ENCODE measurements at places on chromosomes 5 and 9.

- no peaks in the 10 kb centered on the region for H3K4me1 ChIP-seq
- H3K27me3 ChIP-seq: no peaks in the 10 kb centered on the region
- DNase-seq: no peak
- H3K27ac ChIP-seq: no peak overlapping the region
- H3K36me3 ChIP-seq: no peaks in the 10 kb centered on the region
- no peak overlapping the region for H3K4me3 ChIP-seq
Measured at GRCh38 chr9:3733039-3733408, 207.2 kb upstream of the RFX3 start.

GRCh38 chr9:100277166-100277979 is 75.4 kb downstream of the TEX10 start:
- H3K27ac ChIP-seq: no peak overlapping the region
- H3K36me3 ChIP-seq: no peaks in the 10 kb centered on the region
- no peak for DNase-seq
- H3K27me3 ChIP-seq: no peaks in the 10 kb centered on the region
- H3K4me3 ChIP-seq: no peak overlapping the region

DNA sequence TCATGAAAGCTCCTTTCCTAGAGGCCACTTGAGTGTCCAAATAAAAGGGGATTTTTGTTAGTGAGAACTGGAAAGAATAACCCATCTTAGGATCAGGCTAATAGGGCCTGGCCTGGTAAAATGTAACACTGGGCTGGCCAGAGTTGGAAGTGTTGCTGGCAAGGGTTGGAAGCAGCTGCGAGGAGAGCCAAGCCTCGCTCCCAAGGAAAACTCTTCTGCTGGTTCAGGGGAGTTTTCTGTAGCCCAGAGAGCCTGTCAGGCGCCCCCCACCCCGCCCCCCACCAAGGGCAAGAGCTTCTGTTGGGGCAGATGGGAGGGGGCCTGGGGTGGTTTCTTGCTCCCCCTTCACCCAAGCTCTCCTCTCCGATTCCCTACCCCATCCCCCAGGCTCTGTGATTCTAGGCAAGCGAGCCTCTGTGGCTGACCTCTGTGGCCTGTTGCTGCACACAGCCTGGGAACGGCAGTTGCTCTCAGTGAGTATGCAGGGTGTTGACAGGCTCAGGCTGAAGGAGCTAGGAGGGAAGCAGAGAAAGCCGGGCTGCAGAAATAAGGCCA is 547.8 kb downstream of the CCDC171 start:
- H3K27ac ChIP-seq: no peak overlapping the region
- DNase-seq: no peak
- H3K4me1 ChIP-seq: no peaks in the 10 kb centered on the region
- H3K36me3 ChIP-seq: no peaks in the 10 kb centered on the region
- H3K27me3 ChIP-seq: no peaks in the 10 kb centered on the region
- H3K4me3 ChIP-seq: no peak overlapping the region

- H3K4me1 ChIP-seq: no peaks in the 10 kb centered on the region
- H3K27me3 ChIP-seq: peaks cover 3% of the 10 kb centered on the region
- no peak overlapping the region for H3K4me3 ChIP-seq
- no peak overlapping the region for H3K27ac ChIP-seq
Measured at GRCh38 chr5:137478043-137478442, 21.1 kb downstream of the SPOCK1 start.

GRCh38 chr9:111148052-111149017 is 110.1 kb upstream of the LPAR1 start:
- H3K27me3 ChIP-seq: no peaks in the 10 kb centered on the region
- no peak overlapping the region for H3K4me3 ChIP-seq
- no peak overlapping the region for H3K27ac ChIP-seq
- no peaks in the 10 kb centered on the region for H3K36me3 ChIP-seq
- no peaks in the 10 kb centered on the region for H3K4me1 ChIP-seq

DNA sequence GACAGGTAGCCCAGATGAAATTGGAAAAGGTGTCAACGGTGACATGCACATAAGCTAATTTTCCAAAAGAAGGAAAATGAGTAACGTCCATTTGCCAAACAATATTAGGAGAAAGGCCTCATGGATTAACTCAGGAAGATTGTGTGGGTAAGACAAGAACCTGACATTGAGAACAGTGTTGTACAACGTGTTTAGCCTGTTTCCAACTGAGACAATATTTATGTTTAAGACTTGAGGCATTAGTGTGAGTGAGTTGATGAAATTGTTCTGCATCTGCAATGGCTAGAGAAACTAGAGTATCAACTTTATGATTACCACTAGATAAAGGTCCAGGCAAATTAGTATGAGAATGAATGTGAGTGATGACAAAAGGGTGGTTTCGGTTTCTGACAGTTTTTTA is 191.3 kb upstream of the RAI14 start:
- no peaks in the 10 kb centered on the region for H3K4me1 ChIP-seq
- no peaks in the 10 kb centered on the region for H3K36me3 ChIP-seq
- DNase-seq: no peak

Measured in naive thymus-derived CD4-positive, alpha-beta T cell (primary cell).